ENCODE measurements at places on chromosomes 5 and 9. TPM values are rescaled to one million over a fixed set of nuclear protein-coding genes. Genes with fewer than 3 reads are reported as not detected.

Gene GAS1
- 64.7 TPM for polyA plus RNA-seq

Gene GRM6
- polyA plus RNA-seq: 0.81 TPM

DNA sequence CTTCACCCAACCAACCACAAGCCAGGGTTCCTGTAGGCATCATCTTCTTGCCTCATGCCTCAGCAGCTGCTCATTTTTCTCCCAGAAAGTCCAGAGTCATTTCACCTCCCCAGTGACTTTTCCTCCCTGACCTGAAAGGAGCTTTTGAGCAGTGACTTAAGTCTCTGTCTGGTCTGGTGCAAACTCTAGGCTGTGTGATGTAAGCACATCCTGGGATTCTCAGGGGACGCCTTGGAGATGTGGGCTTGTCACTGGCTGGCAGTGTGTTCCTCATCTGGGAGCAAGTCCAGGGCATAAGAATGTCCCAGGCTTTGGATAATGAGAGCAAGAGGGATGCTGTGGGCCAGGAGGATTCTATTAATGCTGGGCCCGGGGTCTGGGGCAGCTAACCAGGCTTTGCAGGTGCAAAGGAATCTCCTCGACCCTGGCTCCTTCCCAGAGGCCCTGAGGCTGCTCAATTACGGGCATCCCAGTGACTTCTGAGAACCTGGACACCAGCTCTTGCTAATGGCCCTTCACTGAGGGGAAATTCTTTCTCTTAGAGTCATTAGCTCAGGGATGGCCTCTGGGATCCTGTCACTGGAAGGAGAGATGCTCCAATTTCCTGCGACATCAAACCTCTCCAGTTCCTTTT is 211.0 kb upstream of the PANK3 start:
- no peak for DNase-seq

DNA sequence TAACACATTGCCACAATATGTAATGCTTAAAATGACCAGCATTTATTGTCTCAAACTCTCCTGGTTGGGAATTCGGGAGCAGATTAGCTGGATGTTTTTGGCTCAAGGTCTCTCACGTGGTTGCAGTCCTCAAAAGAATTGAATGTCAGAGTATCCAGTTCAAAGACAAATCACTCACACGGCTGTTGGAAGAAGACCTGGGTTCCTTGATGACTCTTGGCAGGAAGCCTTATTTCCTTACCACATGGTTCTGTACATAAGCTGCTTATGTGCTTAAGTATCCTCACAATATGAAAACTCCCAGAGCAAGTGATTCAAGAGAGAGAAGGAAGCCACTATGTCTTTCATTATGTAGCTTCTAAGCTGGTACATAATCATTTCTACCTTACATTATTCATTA is 230.3 kb upstream of the PTPRD start:
- peak; percentile 13 for DNase-seq

GRCh38 chr9:113368348-113368981 is 8.3 kb downstream of the HDHD3 start:
- DNase-seq: no peak

GRCh38 chr5:88736494-88736893 is 146.5 kb downstream of the MEF2C start:
- DNase-seq: no peak

DNA sequence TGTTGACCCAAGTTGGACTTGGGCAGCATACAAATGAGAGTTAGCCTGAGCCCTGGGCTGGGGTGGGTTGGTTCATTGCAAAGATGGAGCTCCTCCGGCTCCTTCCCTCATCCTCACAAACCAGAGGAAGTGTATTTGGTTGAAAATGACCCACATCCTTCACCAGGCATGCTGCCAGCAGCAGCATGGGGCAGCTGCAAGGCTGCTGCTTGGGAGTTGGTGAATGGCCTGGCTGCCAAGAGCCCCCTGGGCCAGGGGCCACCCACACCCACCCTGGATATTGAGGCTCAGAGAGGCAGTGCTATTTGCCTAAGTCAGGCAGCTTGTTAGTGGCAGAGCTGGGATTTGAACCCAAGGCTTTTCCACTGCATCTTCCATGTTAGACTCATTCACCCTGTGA is 29.5 kb downstream of the PPARGC1B start:
- no peak for DNase-seq

Gene RALGDS
- polyA plus RNA-seq: 50.3 TPM

- no peak for DNase-seq
These were observed 326.2 kb upstream of the IRX2 start for GRCh38 chr5:3077684-3078083.
